Activated naive CD4-positive, alpha-beta T cell treated with anti-CD3 and anti-CD28 coated beads for 36 hours (primary cell): ENCODE measurements at places on chromosomes 2 and 18.

GRCh38 chr2:239697399-239698164 is 296.8 kb upstream of the HDAC4 start:
- no peak for DNase-seq

DNA sequence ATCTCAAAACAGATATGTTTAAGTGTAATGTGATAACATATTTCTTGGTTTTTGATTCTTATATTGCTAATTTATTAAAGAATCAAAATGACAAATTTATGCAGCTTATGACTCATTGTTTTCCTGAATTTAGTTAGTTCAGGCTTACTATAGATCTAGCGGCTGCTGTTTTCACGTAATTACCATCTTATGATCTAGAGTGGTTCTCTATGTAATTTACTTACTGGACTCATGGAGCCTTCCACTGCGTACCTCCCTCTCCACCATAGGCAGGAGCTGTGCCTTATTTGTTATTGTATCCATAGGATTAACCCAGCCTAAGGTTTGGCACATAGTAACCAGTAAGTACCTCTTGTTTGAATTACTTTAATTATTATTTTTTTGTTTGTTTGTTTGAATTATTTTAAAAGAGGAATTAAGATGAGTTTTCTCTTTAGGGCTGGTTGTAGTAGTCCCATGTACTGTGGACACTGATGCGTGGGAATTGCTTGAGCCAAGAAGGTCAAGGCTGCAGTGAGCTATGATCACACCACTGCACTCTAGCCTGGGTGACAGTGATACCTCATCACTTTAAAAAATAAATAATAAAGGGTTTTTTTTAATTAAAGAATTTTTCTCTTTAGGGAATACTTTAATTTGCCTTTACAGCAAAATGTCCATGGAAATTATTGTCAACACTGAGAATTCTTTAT is 165.5 kb downstream of the PHLPP1 start:
- DNase-seq, result no peak

- DNase-seq, result no peak
These were observed 88.1 kb upstream of the SLC8A1 start for GRCh38 chr2:40540026-40540425.

DNA sequence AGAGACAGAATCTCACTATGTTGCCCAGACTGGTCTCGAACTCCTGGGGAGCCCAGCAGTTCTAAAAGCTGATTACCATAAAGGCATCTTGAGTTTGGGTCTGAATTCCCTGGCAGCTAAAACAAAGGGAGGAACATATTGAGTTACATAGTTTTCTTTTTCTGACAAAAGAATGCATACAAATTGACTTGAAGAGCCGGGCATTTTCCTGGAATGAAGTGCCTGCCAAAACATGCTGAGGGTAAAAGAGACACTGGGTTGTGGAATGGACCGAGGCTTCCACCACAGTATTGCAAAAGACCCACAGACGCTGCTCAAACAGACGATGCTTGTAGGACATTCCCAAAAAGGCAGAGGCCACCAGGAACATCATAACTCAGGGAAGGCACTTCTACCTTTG is 35.1 kb upstream of the ROCK2 start:
- no peak for DNase-seq

DNA sequence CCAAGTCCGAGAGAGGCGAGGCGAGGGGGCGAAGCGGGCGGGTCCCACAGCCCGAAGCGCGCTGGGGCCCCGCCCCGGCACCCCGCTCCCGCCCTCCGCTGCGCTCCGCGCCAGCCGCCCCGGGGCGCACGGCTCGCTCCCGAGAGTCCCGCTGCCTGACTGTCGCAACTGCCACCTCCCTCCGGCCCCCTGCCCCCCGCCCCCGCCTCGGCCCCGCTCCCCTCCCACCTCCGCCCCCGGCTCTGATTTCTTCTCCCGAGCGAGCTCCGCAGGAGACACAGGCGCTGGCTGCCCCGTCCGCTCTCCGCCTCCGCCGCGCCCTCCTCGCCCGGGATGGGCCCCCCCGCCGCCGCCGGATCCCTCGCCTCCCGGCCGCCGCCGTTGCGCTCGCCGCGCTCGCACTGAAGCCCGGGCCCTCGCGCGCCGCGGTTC is at the start of gene WNT6:
WNT6 (plus strand) TSS at position 250 of the 432 bp plus-strand sequence. CDS start 233 bp downstream, outside the sequence.
- DNase-seq, result no peak

GRCh38 chr2:142306131-142306530 is 175.3 kb upstream of the LRP1B start:
- DNase-seq, result no peak

- DNase-seq, result no peak
These were observed 24.5 kb downstream of the SLC66A2 start for GRCh38 chr18:79926715-79927606.

GRCh38 chr2:37767959-37768925 is 96.8 kb upstream of the CDC42EP3 start:
- no peak for DNase-seq

DNA sequence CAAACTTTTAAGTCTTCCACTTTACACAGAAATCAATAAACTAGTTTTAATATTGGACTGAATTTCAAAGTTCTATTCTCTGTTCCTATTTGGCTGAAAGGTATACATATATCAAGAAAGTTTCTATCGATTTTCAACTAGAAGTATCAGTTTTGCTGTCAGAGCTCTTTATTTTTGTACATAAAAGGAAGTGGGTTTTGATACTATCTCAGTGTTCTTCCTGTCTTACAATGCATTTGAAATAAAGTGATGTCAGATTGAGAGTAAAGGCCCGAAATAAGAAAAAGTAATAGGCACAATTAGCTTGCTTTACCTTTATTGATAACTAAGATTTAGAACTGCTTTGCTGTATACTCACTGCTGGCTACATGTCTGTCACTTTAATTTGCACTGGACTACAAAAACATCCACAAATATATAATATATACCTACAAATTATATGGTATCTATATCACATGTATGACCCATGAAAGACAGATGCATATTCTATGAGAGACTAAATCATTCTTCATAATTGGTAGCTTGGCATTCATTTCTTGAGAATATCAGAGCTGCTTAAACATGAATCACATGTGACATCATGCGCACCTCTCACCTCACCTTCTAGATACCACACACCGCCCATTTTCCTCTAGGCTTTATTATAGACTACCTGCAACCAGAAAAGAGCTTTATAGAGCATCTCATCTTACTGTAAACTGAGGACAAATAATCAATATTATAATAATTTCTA is 83.6 kb downstream of the ASXL2 start:
- no peak for DNase-seq

DNA sequence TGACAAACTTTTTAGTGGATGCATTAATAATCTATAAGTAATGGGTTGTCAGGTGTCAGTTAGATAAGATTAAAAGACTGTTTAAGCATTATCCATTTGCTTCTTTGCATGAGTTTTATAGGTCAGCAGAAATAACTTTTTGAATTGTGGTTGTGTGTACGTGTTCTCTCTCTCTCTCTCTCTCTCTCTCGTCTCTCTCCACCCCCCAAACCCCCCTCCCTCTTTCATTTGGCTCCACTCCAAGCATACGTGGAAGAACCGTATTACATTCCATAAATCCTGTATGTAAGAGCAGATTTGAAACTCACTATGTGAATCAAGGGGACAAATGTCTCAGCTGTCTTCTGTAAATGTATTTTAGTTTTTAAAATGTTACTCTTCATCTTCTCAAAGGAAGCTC is 120.2 kb downstream of the MEIS1 start:
- no peak for DNase-seq

DNA sequence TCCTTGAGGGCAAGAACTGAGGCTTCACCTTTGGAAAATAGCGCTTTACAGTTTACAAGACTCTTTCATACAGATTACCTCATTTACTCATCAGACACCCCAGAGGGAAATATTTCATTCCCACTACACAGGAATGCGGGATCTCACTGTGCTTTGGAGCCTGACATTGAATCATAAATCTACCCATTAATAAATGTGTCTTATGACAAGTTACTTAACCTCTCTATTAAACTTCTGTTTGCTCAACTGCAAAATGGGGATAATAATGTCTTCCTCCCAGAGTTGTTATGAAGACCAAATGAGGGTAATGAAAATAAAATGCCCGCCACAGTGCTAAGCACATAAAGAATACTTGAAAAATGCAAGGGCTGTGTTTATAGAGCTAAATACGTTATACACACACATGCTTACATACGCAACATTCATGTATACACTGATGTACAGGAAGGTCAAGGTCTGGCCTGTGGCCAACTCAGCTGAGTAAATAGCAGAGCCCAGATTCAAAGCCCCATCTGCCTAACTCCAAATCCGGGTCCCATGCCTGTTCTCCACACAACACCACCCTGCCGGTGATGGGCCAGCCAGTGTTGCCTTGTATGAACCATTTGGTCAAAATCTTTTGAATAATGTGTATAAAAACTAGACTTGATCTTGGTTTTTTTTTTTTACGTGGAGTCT is 77.8 kb upstream of the STPG4 start:
- DNase-seq, result no peak

DNA sequence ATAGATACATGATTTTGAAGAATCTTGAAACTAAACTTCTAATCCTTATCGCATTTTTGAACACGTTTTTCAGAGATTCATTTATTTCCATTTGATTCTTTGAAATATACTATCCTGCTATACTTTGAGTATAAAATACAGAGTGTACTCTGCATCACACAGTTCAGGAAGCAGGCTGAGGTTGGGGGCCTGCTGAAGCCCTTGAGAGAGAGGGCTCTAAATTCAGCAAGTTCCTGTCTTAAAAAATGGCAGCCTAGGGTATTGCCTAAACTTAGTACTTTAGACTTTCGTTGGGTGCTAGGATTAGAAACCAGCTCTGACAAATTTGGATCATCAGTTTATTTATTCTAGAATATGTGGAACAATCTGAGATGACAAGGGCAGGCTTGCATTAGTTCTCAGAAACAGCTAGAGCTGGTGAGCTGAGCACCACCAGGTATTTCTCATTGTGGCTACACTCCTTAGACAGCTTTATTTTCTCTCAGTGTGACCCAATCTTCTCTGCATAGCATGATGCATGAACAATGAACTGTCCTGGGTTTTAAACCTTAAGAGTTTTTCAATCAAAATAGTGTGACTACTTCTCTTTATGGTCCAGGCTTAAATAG is 49.1 kb downstream of the TFPI start:
- DNase-seq, result no peak

DNA sequence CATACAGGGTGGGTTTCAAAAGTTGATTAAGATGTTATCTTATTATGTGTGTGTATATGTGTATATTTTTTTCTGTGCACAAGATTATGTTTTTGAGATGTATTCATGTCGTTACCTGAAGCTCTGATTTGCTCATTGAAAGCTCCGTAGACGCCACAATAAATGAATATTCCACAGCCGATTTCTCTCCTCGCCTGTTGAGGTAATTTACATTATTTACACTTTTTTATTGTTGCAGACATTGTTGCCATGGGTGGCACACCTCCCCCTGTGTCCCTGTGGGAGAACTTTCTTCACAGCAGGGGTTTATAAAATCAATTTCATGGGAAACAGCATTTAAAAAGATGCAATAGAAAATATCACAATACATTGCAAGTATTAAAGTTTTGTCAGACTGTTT is 100.6 kb downstream of the GLI2 start:
- no peak for DNase-seq

GRCh38 chr2:226300196-226300886 is 499.3 kb downstream of the IRS1 start:
- DNase-seq, result no peak

GRCh38 chr2:100630473-100630977 is 67.7 kb downstream of the PDCL3 start:
- DNase-seq, result peak; percentile 64

- no peak for DNase-seq
These were observed 784 bp downstream of the CRACDL start for GRCh38 chr2:98935111-98935770.

GRCh38 chr2:50438259-50438658 is 593.7 kb downstream of the NRXN1 start:
- no peak for DNase-seq
